ENCODE measurements at places on chromosomes 1 and 21.

- no peak for DNase-seq
Measured at GRCh38 chr1:234226113-234226818, 147.0 kb upstream of the COA6 start.

DNA sequence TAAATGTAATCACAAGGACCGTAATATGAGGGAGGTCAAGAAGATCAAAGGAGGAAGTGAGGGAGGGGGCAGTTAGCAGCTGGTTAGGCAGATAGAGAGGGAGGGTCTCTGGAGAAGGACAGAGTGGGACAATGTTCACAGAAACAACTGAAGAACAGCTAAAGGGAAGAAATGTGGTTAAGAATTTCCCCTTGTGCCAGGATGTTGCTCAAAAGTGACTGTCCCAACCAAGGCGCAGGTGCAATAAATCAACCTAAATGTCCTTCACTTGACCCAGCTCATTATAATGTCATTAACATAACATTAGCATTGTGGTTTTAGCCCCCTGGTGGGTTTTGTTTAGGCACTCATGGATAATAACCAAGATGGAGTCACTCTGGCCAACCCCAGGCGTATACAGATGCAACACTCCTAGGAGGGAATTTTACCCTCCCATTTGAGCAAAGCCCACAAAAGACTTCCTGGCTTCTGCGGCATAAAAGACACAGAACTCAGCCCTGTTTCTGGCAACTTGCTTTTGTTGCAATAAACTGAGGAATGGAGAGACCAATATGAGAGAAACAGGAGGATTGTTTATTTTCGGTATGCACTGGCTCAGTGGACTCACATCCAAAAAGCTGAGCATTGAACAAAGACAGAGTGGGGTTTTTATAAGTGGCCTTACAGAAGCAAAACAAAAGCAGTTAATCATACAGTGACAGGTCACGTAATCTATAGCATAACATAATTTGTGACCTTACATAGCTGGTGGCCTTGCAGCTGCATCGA is 7.3 kb upstream of the CA6 start:
- DNase-seq, result no peak

- peak; percentile 11 for DNase-seq
Measured at GRCh38 chr1:38740487-38740886, 119.1 kb downstream of the RRAGC start.

DNA sequence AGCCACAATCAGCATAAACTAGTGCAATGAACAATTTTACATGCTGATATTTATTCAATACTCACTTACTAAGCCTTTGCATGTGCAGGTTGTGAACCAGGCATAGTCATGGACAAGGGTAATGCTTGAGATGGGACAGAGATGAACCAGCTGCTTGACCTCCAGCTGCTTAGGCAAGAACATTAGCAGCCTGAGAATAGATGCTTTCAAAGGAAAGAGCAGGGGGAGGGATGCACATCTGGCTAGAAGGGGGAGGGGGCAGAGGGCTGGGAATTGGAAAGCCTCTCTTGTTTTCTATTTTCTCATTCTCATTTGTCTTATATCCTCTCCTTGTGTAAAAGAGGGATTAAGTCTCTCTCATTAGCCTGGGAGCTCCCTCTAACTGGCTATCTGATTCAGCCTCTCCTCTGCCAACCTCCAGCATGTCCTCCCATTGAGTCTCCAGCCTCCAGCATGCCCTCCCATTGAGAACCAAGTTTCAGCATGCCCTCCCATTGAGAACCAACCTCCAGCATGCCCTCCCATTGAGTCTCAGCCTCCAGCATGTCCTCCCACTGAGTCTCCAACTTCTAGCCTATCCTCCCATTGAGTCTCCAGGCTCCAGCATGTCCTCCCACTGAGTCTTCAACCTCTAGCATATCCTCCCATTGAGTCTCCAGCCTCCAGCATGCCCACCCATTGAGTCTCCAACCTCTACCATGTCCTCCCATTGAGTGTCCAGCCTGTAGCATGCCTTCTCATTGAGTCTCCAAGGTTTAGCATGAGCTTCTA is 38.4 kb upstream of the TRABD2B start:
- DNase-seq, result no peak

DNA sequence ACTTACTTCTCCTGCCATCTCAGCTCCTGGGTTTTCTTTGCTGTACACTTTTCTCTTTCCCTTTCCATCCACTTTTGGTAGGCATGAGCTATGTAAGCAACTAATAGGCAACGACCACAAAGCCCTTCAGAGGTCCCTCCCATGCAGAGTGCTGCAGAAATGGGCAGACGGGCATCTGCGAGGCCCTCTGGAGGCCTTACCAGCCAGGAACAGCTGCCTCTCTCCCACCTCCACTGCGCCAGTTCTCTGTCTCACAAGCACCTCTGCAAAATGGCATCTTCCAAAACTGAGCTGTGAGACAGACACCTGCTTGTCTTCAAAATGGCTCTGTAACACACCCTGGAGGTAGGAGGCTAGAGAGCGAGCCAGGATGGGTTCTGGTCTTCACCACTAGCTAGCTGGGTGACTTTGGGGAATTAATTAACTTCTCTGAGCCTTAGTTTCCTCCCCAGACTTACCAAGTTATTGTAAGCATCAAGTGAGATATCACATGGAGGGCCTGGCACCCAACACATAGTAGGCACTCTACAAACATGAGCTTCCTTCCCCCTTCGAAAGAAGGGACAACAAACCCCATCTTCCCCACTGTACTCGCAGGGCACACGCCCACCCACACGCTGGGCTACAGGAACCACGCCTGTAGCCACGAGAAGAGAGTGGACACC is 62.0 kb downstream of the BCAR3 start:
- no peak for DNase-seq
